ENCODE measurements at places on chromosomes 3 and 15.

DNA sequence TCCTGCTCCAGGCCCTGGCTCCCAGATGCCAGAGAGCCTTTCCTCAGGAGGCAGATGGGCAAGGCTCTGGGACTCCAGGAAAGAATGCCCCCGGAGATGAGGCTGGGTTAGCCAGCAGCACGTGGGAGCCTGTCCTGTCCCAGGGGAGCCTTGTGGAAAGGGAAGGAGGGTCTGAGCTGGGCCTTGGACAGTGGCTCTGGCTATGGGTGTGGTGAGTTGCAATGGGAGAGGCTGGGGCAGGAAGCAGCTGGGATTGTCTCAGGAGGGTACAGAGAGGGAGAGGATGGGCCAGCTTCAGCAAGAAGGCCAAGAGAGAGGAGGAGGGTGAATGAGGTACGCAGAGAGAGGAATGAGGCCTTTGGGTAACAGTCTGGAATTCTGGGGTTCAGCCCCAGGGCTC lies 17.4 kb upstream of the CACNA2D2 start:
- DNase-seq = no peak

DNA sequence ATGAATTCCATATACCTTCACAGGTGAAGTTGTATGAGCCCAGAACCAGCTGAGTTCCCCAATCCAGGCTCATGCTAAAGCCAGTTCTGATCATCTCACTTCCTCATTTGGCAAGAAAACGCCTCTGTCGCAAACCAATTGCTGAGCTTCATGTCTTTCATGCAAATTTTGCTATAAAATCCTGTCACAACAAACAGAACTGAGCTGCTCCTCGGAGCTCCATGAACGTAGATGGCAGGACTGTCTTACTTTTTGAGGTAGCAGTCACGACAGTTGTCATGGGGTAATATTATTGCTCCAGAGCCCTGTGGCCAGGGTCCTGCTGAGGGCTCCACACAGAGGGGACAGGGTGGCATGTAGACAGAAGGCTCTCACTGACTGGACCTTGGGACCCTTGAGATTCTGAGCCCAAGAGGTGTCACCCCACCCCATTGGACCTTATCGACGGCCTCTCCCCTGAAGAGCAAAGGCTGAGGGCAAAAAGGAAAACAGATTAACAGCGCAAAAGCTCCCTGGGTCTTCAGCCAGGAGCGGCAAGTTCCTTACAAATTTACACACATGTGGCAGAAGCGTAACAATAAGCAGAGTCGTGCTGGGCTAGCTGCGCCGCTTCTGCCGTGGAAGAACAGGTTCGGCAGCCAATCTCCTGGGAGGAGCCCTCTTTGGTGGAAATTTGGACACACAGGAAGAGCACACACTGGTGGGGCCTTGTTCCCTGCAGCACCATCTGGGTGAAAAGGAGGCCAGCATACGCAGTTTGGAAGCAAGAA lies 249.2 kb downstream of the OPA1 start:
- DNase-seq = no peak

DNA sequence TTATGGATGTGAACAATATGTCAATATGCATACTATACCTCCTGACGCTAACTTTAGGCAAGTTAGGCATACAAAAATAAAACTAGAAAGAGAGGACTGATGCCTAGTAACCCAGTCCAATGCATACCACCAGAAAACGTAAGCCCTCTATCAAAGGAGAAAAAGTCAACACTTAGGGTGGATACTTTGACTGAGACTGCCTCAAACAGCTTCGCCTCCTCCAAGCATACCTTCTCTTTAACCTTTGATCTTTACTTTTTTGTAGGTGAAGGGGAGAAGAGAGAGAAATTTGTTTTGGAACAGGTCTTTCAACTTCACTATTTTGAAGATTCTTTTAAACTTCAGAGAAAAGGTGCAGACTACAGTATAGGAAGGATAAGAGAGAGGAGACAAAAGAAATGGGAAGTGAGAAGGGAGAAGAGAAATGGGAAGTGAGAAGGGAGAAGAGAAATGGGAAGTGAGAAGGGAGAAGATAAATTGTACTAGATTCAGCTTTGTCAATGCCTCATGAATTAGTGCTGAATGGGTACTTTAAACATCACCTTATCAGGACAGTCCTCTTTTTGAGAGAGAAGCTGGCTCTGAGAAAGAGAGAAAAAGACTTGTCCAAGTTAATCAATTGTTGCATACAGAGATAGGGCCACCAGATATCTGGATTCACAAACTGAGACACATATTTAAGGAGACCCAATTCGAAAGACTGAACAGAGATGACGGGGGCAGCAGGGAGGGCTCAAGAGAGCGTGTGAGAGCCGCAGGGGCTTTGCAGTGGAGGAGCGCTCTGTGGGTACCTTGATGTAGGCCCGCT lies 1.0 kb downstream of the P3H2 start:
- no peak for DNase-seq

GRCh38 chr3:136546720-136547119 lies 205.5 kb downstream of the STAG1 start:
- DNase-seq = no peak

DNA sequence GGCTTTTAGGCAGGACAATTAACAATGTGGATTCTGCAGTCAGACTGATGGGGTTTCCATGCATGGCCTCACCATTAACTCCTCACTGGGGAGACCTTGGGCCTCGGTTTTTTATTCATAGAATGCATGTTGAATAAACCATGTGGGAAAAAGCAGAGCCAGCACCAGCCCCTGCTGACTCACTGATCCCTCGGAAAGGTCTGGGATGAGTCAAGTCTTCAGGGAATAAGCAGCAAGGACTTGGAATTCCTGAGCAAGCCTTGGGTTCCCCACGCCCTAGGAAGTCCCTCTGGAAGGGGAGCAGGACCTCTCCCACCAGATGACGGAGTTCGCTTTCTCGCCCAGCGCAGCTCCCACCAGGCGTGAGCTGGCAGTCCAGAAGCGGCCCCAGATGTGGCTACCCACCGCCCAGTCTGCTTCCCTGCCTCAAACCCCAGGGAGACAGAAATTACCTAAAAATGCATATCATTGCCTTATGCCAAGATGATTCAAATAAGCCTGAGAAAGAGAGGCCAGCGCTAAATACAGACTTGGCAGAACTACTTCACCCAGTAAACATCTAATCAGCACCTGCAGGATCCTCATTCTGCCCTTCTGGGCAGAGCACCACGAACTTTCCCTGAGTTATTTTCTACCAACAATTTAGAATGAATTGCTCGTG lies 45.4 kb downstream of the BTD start:
- no peak for DNase-seq

GRCh38 chr3:49700453-49701128 lies 11.2 kb downstream of the RNF123 start:
- DNase-seq = no peak

DNA sequence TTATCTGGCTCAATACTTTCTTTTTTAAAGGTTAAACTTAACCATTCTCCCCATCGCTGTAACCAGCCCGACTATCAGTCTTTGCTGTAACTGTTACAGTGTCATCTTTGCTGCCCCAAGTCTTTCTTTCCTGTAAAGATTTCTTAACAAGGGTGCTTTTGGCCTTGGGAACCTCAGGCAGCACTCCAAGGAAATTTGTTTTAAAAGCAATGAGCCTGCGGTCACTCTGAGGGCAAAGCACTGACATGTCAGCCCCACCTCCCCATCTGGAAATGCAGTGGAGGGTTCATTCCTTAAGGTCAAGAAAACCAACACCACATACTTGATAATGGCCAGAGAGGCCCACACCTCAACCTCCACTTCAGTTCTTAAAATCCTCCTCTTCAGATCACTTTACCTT lies 3.2 kb downstream of the TRANK1 start:
- no peak for DNase-seq

DNA sequence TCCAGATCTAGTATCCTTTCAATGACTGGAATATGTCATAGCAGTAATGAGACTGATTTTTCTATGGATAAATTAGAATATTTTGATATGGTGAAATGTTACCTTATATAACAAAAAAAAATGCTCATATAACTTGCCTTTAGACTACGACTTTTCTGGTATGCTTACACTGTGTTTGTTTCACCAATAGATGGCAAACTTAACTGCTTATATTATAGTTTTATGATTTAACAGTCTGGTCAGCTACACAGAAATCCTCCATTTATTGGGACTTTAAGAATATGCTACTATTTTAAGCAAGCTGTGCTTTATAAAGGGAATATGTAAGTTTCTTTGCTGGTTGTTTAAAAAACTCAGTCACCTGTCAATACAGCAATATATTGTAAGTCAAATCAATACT lies 205.6 kb downstream of the VGLL3 start:
- no peak for DNase-seq

DNA sequence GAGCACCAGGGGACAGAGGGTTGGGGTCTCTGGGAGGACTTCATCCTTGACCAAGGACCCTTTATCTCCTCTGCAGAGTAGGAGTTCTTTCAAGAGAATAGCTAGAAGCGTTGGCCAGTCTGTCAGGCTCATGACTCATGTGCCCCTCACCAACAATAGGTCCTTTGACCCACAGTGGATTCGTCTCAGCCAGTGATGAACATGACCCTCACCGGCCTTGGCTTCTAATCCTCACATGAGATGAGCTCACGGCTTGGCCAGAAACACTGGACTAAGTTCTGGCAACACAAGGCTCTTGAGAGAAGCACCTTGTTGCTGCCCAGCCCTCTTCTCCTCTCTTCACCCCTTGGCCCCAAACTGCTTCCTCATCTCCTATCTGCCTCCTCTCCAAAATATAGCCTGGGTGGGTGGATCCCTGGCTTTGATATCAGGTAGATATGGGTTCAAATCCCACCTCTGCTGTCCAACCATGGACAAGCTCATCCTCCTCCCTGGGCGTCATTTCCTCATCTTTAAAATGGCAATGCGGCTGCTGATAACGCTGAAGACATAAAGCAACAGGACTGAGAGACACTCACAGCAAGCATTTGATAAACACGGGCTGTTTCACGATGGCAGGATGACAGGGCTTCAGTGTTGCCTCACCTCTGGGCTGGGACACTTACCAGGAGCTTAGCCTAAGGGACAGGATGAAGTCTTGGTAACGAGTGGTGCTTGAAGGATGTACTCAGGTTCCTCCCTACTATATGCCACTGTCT lies 446.7 kb upstream of the PROK2 start:
- no peak for DNase-seq

DNA sequence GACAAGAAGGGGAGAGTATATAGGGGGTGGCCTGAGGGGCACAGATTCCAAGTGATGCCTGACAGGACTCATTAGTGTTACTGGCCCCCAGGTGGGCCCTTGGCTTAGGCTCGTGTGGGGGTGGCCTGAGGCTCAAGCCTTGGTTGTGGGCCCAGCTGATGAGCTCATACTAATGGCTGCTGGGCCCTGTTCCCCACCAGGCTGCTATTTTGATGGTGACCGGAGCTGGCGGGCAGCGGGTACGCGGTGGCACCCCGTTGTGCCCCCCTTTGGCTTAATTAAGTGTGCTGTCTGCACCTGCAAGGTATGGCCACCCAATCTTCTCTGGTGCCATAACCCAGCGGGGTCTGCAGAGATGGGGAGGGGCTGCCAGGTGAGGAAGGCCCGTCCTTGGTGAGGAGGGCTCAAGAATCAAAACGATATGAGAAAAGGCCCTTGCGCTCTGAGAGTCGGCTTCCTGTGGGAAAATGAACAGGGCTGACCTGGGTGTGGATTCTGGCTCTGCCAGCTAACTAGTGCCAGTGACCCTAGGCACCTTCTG lies 7.4 kb downstream of the CHRD start:
- DNase-seq = no peak
